ENCODE measurements at places on chromosomes 16 and 17. TPM values are rescaled to one million over a fixed set of nuclear protein-coding genes. Genes with fewer than 3 reads are reported as not detected.

Gene MED13
- total RNA-seq: 92.1 TPM

Gene HASPIN
- total RNA-seq: 0.33 TPM

Gene EVPLL
- 0.32 TPM for total RNA-seq

Gene GNGT2
- total RNA-seq: not detected

Gene SLC38A8
- total RNA-seq: not detected

Gene CTRB1
- not detected for total RNA-seq

Gene CYBA
- total RNA-seq: 194 TPM

Gene ZNF385C
- 1.0 TPM for total RNA-seq

Gene FNDC8
- total RNA-seq: not detected

Gene NDEL1
- total RNA-seq: 51.1 TPM

Gene ITGAD
- total RNA-seq: not detected

Gene CD300LF
- total RNA-seq: 2.0 TPM

Gene PTX4
- total RNA-seq: not detected

Gene CDH5
- 19.2 TPM for total RNA-seq

Gene FOXL1
- 1.5 TPM for total RNA-seq

Gene KRT12
- total RNA-seq: not detected

Gene KRT28
- not detected for total RNA-seq

All from breast epithelium (tissue), 4 donors.